ENCODE measurements at places on chromosomes 2 and 18. TPM values are rescaled to one million over a fixed set of nuclear protein-coding genes. Genes with fewer than 3 reads are reported as not detected.

The C1GALT1C1L gene
- 0.92 TPM for total RNA-seq

The CFC1 gene
- not detected for total RNA-seq

DNA sequence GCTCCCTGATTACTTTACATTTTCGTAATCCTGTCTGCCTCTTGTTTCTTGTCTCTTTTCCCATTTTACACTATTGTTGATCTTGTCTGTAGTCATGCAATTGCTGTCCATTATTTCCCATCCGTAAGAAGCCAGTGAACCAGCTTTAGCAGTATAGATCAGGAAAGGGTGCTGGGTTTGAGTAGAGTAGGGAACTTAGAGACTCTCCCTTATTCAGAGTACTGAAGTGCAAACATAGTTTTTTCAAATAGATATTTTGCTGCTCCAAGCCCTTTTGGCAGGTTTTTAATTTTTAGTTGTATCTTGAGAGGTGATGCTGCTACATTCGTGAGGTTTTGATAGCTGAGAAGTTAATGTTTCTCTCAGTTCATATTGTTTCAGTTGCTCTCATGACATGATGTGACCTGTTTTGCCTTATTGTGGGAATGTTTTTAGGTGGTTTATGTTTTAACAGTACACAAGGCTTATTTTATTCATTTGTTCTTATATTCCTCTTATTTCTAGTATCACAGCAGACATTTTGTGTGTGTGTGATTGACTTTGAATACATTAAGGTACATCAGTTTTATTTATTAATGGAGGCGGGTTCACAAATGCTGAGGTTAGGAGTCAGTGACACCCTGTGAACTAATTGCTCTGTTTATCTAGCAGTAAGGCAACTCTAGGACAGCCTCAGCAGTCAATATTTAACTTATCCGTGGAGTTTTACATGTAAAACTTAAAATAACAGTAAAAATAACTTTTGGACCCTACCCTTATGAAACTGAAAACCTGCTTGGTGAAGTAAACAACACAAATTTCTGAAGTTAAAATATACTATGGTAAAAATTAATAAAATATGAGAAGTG lies 118.4 kb downstream of the ZNF407 start:
- DNase-seq = no peak

DNA sequence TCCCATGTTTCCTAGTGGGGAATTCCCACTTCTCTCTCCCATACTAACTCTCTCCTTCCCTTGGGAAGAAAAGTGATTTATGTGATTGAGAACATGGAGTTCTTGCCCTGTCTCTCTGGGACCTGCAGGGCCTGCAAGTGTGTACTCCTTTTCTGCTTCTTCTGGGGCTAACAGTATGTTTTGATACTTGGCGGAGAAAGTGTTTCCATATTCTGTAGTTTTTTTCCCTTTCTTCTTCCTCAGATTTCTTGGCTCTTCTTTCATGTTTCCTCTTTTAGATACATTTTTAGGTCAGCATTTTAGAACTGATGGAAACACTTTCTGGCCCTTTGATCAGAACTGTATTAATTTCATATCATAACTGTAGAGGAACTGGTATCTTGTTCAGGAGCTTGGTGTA lies 352.2 kb downstream of the DLGAP1 start:
- no peak for DNase-seq

- no peak for DNase-seq
Measured at GRCh38 chr2:168030862-168031624, 216.4 kb downstream of the STK39 start.

DNA sequence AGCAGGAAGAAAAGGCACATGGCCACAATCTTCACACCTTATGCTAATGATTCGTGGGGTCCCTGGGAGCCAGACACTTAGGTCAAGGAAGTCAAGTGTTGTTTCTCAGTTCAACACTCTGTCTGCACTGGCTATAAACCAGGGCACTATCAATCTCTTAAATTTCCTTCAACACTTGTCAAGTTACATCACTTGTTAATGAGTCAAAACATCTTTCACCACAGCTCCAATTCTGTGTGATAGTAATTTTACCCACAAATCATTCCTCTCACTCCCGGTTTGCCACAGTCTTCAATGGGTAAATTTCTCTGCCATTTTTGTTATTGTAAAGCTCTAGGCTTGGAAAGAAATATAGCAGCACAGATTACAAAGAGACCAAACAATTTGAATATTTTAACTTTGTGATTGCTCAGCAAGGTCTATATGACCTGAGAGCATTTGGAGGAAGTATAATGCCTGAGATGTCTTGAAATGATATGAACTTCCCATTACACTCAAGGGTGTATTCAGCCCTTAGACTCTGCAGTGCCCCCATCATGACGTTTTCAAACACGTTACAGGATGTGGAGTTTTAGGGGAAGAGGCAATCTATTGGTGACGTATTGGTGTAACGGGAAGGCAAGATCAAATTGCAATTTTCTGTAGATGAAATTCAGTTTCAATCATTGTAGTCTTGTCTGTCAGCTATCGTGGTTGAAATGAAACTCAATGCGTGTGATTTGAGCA lies 78.7 kb downstream of the ICOS start:
- no peak for DNase-seq

DNA sequence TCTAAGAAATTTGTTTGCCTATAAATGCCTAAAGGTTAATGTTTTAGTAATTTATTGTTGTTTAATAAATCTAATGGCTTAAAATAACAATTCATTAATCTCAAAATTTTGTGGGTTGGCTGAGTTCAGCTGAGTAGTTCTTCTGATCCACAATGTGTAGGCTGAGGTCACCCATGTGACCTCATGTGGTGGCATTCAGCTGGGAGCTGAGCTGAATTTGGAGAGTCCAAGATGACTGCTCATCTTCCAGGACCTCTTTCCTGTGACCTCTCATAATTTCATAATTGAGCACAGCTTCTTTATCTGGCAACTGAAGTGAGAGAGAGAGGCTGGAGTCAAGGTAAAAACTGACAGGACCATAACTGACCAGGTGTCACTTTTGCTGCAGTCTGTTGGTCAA lies 132.4 kb downstream of the TXNL1 start:
- DNase-seq = no peak

DNA sequence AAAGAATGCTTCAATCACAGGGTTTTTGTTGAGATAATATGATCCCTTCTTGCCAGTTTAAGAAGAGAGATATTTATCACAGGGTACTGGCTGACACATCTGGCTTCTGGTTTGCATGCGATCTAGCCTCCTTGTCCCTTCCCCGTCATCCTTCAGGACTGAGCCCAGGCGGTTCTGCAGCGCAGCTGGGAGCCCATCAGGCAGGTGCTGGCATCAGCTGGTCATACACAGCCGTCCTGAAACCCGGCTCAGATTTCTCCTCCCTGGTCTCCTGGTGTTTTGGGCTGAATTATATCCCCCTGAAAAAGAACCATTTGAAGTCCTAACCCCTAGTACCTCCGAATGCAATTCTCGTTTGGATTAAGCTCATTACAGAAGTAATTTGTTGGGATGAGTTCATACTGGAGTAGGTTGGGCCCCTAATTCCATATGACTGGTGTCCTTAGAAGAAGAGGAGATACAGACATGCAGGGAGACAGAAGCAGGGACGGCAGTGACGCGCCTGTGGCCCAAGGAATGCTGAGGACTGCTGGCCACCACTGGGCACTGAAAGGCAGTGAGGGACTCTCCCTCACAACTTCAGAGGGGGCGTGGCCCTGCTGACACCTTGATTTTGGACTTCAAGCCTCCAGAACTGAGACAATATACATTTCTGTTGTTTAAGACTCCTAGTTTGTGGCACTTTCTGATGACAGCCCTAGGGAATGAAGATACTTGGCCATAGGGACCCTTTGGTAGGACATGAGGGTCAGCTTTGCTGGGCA lies 83.9 kb upstream of the ODC1 start:
- no peak for DNase-seq

The ANKRD62 gene
- not detected for total RNA-seq

GRCh38 chr18:13366962-13367892 lies 148.7 kb downstream of the LDLRAD4 start:
- DNase-seq = no peak

DNA sequence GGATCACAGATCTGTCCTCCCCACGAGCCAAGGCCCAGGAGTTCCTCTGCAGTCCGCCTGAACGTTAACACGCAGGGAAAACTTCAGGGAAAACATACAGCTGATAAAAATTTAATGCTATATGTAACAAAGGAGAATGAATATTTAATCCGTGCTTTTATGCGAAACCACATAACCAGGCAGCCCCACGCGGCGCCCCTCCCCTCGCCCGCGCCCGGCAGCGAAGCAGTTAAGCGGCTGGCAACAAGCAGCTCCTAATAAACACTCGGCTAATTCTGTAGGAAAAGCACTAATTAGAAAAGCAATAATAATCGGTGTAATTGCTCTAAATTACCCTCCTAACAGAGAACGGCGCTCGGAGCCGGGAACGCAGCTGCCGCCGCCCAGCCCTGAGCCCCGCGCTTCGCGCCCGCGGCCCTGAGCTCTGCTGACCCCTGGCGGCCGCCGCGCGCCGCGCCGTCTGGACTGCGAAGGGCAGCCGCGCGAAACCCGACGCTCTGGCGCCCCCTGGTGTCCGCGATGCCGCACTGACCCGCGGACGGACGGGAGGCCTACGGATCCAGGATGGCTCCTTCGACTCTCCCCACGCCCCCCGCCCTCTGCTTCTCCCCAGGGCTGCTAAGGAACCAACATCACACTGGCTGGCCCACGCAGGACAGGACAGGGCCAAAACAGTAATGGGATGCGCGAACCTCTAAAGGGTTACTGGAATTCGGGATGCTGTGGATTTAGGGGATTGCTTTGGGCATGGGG lies 181.4 kb downstream of the SMAD2 start:
- peak; percentile 80 for DNase-seq

DNA sequence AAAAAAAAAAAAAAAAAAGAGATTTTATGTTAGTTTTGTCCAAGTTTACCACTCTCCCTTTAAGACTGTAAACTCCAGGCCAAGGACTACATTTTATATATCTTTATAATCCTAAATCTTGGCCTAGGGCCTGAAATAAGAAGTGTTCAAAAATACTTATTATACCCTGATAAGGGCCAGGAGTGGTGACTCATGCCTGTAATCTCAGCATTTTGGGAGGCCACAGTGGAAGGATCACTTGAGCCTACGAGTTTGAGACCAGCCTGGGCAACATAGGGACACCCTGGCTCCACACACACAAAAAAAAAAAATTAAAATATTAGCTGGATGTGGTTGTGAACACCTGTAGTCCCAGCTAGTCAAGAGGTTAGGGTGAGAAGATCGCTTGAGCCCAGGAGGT lies 12.7 kb downstream of the TRIP12 start:
- DNase-seq = no peak

- DNase-seq = no peak
Measured at GRCh38 chr2:229169751-229170150, 101.3 kb downstream of the PID1 start.

DNA sequence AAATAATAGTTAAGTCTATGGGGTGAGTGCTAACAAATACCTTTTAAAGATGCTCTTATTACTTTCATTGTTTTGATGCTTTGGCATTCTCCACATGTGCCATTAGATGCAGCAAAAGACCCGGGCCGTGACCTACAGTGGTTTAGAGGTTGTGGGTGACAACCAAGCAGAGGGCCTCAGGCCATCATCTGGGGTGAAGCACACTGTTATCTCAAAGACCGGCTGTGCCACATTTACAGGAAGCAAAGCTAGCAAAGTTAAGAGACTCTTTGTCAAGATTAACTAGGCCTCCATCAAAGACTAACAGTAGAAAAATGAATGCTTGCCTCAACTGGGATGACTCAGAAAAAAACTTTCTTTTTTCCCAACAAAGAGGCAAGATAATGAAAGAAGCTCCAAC lies 695.3 kb downstream of the SATB2 start:
- DNase-seq = no peak

The EPB41L3 gene
- 34.0 TPM for total RNA-seq

DNA sequence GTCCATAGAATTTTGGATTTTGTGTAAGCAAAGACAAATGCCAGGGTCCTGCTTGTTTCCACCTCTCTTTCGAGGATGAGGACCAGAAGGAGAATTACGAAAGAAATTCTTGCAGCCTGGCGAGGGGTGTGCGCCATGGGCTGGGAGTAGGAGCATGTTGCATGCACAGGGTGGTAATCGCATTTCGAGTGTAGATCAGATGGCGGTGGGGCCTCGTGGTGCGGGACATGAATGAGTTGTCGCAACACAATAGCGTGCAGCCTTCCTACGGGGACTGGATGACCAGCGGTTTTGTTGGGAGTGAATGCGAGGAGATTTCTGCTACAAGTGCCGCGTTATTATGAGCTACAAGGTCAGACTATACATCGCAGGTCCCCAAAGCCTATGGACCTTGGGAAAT lies 4.2 kb upstream of the EN1 start:
- no peak for DNase-seq

DNA sequence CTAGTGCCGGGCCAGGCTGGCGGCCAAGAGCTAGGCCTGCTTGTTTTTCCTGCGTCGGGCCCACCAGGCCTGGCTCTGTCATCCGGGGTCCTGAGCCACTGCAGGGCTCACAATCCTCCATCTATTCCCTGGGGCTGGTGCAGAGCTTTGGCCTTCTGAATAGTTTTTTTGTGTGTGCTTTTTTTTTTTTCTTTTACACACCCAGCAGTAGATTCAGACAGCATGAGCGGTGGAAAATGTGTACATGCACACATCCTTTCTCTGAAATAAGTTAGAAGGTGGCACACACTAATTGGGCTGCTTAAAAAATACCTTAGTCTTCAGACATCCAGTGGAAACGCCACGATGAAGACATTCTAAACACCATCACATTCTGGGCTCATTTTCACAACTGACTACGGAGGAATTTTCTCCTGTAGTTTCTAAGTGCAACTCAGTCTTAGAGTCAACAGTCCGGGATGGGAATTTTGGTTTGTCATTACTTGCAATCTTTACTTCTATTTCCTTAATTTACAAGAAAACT lies 6.1 kb downstream of the ZFP36L2 start:
- no peak for DNase-seq

- DNase-seq = no peak
Measured at GRCh38 chr2:42401773-42402172, 40.8 kb upstream of the COX7A2L start.

GRCh38 chr2:200614249-200614648 lies 28.4 kb downstream of the AOX1 start:
- no peak for DNase-seq

GRCh38 chr2:160442603-160443002 lies 51.0 kb downstream of the RBMS1 start:
- DNase-seq = no peak

DNA sequence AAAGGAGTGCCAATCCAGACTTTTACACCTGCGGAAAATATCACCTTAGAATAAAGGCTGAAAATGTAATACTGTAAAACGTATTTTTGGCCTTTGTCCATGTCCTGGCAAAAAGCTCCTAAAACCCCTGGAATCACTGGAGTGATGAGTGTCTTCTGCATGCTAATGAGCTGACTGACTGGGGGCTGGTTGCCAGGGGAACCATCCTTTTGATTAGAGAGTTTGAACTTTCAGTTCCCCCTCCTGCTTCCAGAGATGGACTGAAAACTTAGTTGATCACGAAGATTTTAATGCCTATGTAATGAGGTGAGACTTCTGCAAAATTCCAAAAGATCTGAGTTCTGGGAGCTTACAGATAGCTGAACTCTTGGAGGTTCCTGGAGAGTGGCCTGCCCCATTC lies 20.5 kb downstream of the PUM2 start:
- DNase-seq = no peak

- DNase-seq = no peak
Measured at GRCh38 chr2:79860228-79861058, 347.6 kb downstream of the CTNNA2 start.

- DNase-seq = no peak
Measured at GRCh38 chr2:237588044-237588696, 2.4 kb downstream of the RAB17 start.
